Stimulated activated CD8-positive, alpha-beta memory T cell treated with anti-CD3 and anti-CD28 coated beads, Interleukin-2, amount 100 ng/mL, for 1 hour (primary cell): ENCODE measurements at places on chromosomes 1 and 21.

- no peak for DNase-seq
These were observed 44.0 kb downstream of the LRRC71 start for GRCh38 chr1:156964441-156964840.

- no peak for DNase-seq
These were observed 71.3 kb downstream of the ATP5PO start for GRCh38 chr21:33844104-33844889.

- no peak for DNase-seq
These were observed 33.7 kb downstream of the PSEN2 start for GRCh38 chr1:226903819-226904716.

- DNase-seq, result no peak
These were observed 8.5 kb downstream of the CADM3 start for GRCh38 chr1:159179906-159180305.

- DNase-seq, result no peak
These were observed 47.5 kb downstream of the KIF1B start for GRCh38 chr1:10257851-10258250.

- DNase-seq, result no peak
These were observed 40.4 kb downstream of the TBX15 start for GRCh38 chr1:118947790-118948189.

- DNase-seq, result no peak
These were observed 12.7 kb upstream of the AK2 start for GRCh38 chr1:33049371-33049770.
